ENCODE measurements at places on chromosomes 16 and 17.

DNA sequence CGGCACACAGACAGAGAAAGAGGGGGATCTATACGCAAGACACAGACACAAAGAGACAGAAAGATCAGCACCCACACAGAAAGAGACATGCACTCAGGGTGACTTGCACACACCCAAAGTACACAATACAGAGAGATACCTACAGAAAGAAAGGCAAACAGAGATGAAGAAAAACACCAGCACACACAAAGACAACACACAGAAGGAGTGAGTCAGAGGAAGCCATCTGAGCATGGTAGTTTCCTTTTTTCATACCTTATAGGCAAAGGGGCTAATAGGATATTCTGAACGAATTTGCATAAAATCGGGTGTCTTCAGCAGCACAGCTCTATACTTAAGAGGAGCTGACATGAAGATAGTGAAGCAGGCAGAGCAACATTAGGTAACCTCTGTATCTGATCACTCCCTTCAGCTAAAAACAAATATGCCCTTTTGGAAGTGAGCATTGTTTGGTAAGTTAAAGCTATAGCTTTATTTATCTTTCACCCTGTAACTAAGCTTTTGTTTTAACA is 198.6 kb downstream of the AATF start:
- no peak for DNase-seq

- no peak for DNase-seq
These were observed 20.1 kb downstream of the COX11 start for GRCh38 chr17:54948380-54948779.

DNA sequence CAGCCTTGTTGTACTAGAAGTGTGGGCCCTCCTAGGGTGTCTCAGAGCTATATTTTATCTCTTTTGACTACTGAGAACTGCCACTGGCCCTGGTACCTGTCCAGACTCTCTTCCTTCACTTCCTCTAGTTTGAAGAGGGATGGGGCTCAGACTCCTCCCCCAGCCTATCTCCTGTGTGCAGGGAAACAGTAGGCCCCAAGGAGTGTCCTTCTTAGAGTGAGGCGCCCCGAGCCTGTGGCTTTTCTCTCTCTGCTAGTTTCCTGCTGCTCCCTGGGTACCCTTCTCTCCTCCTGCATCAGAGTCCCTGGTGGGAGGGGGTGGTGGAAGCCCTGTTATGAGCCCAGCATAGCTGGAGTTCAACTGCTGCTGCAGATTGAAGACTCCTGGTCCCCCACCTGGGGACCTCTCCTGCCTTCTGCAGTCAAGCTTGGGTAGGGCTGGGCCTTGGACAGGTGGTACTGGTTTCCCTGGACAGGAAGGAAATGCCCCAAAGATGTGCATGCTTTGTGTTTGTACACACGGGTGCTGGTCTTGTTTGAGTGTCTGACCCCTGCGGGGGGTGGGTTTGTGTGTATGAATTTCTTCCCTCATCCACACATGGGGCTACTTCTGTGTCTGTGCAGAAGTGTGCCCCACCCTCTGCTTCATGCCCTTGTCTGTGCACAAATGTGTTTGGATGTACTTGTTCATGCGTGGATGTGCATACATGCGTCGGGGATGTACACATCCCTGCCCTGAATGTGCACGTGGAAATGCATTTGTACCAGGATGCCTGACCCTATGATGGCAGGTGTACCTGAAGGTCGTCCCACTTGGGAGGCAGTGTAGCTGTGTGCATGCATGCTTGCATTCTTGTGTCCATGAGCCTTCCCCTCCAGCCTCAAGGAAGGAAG is 6.9 kb downstream of the RARA start:
- DNase-seq: no peak

DNA sequence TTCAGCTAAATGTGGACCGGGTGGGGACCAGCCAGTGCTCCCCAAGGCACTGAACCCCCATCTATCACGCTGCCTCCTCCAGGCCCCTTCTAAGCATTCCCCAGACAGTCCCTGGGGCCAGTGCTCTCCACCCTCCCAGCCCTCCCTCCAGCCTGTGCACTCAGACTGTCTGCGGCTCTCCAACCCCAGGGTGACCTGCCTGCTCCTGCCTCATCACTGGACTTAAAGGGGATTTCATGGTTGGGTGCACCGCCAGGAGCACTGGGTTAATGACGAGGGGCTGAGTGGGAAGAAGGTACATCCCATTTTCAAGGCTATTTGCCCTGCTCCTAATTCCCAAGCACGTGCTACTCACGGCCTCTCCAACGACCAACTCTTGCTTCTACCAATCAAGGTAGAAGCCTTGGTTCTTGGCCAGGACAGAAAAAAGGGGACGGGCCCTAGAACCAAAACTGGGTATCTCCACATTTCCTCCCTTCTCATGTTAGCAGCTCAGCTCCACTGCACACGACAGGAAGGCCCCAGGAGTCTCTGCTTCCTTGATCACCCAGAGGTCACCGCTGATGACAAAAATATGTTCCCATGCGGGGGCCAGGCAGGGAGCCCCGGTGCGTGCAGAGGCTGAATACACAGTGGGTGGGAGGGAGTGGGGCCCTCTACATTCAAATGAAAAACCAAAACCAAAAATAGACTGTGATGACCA is 3.5 kb upstream of the ABR start:
- no peak for DNase-seq

GRCh38 chr17:35981908-35982330 is 622 bp upstream of the CCL16 start:
- DNase-seq: no peak

- no peak for DNase-seq
These were observed 7.7 kb upstream of the ARL5C start for GRCh38 chr17:39173526-39174274.

DNA sequence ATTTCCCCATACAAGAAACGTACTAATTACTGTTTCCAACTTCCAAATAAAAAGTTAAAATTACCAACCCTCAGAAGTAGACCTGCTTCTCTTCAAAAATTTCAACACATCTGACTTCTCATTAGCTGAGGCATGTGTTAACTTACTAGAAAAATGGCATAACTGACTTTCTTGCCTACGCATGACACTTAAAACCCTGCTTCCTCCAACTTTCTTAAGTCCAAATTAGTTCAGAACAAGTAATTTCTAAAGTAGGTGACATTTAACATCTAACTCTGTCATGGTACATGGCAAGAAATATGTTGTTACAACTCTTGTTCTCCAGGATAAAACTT is 6.7 kb downstream of the USP7 start:
- no peak for DNase-seq

DNA sequence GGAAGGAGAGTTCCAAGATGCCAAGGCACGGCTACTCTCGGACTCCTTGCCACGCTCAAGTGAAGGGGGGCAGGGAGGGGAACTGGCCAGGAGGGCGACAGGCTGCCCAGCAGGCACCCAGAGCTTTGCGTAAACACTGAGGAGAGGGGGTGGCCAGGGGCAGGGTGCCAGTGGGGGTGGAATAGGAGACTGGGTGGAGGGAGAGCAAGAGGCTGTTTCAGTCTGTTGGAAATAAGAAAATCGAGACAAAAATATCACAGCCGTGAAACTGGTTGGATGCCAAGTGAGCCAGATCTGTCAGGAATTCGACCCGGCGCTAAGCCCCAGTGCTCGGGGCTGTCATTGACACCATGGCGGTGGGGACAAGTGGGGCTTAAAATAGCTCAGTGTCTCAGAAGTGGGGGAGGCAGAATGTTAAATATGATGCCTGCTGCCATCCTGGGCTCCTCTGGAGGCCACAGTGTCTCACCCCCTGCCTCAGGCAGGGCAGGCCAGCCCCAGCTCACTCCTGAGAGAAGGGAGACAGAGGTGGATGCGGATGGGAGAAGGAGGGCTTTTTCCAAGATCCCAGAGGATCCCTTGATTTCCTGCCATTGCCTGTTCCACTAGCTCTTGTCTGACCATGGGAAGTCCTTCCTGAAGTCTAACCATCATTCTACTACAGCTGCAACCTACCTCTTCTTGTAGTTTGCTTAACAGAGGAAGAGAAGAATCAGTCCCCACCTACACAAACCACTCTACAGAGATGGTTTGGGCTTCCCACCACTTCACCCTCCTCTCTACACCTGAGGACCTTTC is 9.5 kb downstream of the PNMT start:
- peak; percentile 74 for DNase-seq

DNA sequence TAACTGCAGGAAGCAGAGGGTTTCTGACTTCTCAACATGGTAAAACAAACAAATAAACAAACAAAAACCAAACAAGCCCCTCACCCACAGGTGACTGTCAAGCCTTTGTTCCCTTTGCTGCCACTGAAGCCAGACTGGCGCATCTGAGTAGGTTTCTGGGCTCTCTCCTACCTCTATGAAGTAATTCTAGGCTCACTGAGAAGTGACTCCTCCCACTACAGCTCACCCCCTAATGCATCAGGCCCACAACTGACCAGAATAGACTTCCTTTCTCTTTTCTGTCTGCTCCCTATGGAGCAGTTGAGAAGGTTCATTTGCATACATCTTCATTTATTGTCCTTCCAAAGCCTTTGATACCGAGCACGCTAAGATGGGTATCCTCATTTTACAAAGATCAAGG is 77.0 kb upstream of the CCL2 start:
- no peak for DNase-seq

- no peak for DNase-seq
These were observed 36.7 kb upstream of the STH start for GRCh38 chr17:45962221-45962972.

GRCh38 chr16:63363738-63364137 is 1327.5 kb upstream of the CDH8 start:
- DNase-seq: no peak

DNA sequence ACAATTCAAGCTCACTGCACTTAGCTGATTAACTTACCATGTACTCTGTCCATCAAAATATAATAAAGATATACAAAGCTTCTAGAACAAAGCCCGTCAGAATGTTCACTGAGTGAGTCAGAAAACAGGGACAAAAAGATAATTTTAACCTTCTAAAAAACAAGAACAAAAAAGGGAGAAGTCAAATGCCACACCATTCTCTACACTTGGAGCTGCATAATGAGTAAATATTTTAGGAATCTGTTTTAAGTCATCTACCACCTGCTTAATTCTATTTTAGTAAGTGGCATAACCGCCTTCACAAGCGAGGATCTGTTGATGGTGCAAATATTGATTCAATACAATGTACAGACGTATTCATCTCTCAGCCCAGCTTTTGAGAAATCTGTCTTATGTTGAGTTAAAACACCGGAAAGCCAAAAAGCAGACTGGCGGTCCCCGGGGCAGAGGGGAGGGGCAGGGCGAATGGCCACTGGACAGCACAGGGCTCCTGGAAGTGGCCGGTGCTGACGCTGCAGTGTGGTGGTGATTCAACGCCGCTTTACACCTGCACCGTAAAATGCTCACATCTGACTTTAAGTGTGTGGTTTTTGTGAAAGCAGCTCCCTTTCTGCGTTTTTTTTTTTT is 20.1 kb downstream of the RAB40B start:
- no peak for DNase-seq

DNA sequence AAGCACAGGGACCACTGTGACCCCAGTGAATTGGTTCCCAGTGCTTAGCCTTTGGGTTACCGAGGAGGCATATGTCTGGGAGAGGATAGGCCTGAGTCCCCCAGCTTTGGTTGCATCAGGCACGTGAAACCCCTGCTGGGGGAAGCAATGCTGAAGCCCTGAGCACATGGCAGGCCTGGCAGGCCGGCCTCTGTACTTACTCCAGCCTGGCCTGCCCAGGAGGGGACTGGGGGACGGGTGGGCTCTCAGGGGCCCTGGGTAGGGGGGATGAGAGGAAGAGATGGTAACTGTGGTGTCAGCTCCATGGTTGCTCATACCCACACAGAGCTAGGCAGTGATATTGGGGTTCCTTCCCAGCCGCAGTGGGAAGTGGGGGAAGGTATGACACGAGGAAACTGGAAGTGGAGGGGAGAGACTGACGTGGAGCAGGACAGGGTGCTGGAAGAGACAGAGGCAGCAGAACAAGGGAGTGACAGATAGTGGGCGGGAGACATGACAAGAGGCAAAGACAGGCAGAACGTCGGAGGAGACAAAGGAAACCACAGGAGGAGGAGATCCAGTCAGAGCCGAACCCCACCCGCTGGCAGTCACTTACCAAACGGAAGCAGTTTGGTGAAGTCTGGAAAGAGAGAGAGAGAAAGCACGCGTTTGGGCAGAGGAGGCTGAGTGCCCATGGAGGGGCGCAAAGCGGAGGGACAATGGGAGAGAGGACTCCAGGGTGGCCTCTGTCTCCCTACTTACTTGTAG is 9.1 kb downstream of the TMEM208 start:
- DNase-seq: no peak

GRCh38 chr16:56279132-56279531 is 87.8 kb downstream of the GNAO1 start:
- no peak for DNase-seq

DNA sequence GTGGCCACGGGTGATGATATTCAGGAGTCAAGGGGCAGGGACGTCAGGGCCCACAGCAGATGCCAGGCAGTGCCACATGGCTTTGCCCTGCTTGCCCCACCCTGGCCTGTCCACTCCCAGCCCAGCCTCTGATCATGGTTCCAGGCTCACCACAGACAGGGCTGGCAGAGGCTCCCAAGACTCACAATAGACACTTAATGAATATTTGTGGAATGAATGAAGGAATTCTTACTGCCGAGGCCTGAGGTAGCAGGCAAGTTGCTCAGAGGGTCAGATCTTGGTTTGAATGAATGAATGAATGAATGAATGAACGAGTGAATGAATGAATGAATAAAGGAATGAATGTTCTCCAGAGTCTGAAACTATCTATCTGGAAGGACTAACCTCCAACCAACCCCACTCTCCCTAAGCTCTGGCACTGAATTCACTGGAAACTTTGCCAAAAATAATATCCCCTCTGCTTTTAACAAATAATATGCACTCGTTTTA is 60.9 kb downstream of the RAI1 start:
- no peak for DNase-seq

GRCh38 chr17:76458580-76459490 is 5.9 kb upstream of the UBE2O start:
- peak; percentile 71 for DNase-seq

GRCh38 chr17:19448341-19449268 is 37.6 kb downstream of the RNF112 start:
- no peak for DNase-seq

GRCh38 chr17:27455914-27456680 is at the start of gene KSR1:
KSR1 (plus strand) TSS chr17:27456448; CDS start chr17:27456644, 196 bp downstream.
- DNase-seq: peak; percentile 89

DNA sequence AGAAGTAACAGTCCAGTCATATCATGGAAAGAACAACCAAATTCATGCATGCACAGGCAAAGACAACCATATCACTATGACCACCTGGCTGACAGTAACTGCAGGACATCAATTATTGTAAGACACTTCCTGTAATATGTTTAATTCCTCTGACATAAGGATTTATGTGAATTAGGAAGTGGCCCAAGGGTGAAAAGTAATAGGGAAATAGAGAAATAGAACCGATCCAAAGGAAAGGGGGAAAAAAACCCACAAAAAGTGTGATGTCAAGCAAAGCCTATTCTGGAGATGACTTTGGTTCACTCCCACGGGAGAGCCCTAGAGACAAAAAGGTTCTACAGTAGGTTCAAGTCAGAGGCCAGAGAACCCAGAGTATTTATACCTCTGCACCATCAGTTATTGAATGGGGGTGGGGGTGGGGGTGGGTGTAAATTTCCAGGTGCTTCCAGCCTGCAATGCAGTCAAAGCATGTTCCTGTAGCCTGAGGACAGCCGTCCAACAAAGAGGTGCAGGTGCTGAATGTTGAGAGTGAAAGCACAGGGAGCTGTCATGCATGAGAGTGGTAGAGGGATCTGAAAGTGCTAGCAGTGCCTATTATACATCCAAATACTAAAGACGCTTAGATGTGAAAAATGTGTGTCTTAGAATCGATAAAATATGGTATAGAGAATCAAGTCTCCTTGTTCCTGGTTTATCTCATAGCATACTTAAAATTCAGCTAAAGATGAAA is 95.6 kb upstream of the HLF start:
- DNase-seq: no peak
